ENCODE measurements at places on chromosomes 3 and 15. TPM values are rescaled to one million over a fixed set of nuclear protein-coding genes. Genes with fewer than 3 reads are reported as not detected.

Gene TRPM1
- total RNA-seq = not detected

Gene PIK3CB
- 45.6 TPM for total RNA-seq

Gene C3orf49
- total RNA-seq = not detected

Gene COL6A5
- total RNA-seq = not detected

Gene IL17RD
- total RNA-seq = 2.5 TPM

Gene NEK11
- 10.5 TPM for total RNA-seq

Gene HHLA2
- not detected for total RNA-seq

Gene PCOLCE2
- 205 TPM for total RNA-seq

Gene CHRNA3
- total RNA-seq = not detected

Gene UCN2
- 1.1 TPM for total RNA-seq

Gene GNB4
- total RNA-seq = 62.7 TPM

- DNase-seq = no peak
These were observed 451.3 kb downstream of the EPHA3 start for GRCh38 chr3:89558711-89559110.

DNA sequence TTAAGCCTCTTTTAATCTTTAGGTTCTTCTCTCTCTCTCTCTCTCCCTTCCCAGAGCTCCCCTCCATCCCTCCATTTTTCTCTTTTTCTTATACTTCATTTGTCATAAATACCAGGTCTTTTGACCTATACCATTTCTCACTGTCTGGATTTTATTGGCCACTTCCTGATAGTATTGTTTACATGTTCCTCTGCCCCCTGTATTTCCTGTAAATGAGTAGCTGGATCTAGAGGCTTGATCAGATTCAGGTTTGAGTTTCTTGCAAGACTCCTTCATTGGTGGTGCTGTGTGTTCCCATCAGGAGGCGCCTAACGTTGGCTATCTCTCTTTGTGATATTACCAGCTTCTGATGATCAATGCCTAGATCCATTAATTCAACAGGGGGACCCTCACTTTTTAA, 42.2 kb downstream of the DAPK2 start:
- DNase-seq = no peak

DNA sequence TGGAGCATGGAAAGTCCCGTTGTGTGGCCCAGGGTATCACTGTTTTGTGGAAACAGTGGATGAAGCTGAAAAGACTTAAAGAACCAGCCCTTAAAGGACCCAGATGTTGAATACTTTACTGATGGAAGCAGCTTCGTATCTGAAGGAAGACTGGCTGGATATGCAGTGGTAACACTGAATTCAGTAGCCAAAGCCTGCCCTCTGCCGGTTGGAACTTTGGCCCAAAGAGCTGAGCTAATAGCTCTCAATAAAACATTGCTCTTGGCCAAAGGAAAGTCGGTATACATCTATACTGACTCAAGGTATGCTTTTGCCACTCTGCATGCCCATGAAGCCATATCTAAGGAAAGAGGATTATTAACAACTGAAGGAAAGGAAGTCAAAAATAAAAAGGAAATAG, 885.4 kb downstream of the PDCD6IP start:
- DNase-seq = peak; percentile 32

DNA sequence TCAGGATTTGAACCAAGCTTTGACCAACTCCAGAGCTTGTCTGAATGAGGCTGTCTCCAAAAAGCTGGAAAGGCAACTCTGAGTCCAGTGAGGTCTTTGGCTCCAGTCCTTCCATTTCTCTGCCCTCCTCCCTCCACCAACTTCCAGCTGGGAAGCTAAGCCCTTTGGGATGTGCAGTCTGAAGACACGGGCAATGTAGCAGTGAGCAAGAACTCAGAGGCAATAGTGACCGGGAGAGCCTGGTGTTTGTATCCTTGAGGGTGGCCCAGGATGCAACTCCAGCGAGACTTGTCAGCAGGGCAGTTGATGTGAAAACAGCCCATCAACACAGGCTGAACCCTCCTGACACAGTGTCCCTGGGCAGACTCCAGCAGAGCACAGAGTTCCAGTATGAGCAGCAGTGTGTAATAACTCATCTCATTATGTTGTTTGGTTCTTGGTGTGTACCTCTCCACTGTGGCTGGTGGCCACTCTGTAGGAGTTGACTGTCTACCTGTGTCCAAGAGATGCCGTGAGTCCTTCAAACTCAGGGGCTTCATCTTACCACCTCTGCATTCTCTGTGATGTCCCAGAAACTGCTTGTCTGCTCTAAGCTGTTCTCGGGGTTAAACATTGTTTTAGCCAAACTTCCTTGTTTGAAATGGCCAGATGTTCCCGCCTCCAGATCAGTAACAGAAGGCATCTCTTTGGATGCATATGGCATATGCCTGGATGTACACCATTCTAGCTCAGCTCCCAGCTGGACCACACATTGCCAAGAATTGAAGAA, 6.6 kb downstream of the CDCP1 start:
- DNase-seq = peak; percentile 31

DNA sequence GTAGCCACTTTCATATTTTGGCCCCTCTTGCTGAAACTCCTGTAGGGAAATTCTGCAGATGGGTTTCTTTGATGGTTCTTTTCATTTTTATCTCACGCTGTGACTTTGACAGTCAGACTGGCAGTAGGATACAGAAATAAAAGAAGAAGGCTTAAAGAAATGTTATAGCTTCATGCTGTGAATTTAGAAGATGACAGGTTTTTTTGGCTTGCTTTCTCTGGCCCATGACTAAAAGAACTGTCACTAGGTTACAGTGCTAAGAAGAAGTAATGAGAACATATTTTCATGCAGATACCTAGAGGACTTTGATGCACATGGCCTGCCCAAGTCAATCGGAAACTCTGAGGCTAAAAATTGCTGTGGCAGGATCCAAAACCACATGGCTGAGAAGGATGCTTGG, 334.5 kb downstream of the EPHA6 start:
- DNase-seq = no peak

DNA sequence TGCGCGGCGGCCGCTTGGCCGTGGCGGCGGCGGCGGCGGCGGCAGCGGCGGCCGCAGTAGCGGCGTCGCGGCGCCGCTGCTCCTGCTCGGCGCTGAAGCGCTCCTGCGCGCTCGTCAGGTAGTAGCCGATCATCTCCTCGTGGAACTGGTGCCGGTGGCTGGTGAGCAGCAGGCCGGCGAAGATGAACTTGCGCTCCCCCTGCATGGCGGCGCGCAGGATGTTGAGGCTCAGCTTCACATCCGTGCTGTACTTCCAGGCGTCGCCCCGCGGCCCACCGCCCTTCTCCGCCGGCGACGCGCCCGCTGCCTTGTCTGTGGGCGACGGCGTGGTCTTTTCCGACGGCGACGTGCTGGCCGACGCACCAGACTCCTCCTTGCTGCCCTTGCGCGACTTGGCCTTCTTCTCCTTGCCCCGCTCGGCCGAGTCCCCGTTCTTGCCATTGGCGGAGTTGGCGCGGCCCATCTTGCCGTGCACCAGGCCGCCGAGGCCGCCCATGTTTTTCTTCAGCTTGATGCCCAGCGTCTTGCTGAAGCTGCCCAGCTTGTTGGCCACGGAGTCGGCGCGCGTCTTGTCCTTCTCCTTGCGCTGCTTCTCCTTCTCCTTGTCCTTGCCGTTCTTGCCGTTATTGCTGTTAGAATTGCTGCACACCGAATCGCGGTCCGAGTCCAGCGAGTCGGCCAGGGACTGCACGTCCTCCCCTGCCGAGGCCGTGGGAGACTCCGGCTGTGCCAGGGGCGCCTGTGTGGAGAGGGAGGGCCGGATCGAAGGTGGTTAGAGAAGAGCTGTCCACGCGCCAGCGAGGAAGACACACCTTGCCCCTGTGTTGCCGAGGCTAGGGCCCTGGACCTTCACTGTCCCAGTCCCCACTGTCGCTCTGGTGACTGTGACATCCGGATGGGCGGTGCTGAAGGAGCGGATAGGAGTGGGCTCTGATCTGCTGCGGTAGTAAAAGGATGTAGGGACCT, 157.6 kb downstream of the KLF13 start:
- no peak for DNase-seq

GRCh38 chr3:81716870-81717509, 44.5 kb downstream of the GBE1 start:
- no peak for DNase-seq

- no peak for DNase-seq
These were observed 123.3 kb downstream of the NFKBIZ start for GRCh38 chr3:101972430-101973162.

- DNase-seq = no peak
These were observed 874.6 kb downstream of the ROBO1 start for GRCh38 chr3:78893161-78893560.

- DNase-seq = peak; percentile 18
These were observed 2.1 kb downstream of the ANKUB1 start for GRCh38 chr3:149790268-149790667.

- DNase-seq = peak; percentile 33
These were observed 54.1 kb downstream of the LEO1 start for GRCh38 chr15:51917493-51917892.

DNA sequence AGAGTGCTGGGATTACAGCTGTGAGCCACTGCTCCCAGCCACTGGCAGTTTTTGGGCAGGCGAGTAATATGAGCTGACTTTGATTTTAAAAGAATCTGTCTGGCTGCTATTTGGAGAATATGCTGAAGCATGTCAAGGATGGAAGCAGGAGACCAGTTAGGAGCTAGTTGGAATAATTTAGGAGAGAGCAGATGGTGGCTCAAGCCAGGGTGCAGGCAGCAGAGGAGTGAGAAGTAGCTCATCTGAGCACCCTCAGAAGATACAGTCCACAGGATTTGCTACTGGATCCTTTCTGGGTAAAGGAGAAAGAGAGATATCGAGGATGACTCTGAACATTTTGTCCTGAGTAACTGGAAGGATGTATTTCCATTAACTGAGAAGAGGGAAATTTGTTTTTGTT, 30.4 kb upstream of the BDH1 start:
- DNase-seq = no peak

GRCh38 chr3:33334364-33334763, 57.1 kb downstream of the FBXL2 start:
- DNase-seq = no peak

DNA sequence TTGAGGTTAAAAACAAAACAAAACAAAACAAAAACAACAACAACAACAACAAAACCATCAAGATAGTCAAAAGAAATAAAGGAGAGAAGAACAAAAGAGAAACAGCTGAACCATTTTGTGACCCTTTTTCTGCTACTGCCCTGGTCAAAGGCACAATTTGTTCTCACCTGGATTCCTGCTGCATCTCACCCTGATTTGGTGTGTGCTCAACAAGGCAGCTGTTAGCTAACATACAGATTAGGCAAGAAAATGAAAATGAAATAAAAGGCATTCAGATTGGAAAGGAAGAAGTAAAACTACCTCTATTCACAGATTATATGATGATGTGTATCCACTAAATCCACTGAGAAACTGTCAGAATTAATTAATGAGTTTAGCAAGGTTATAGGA, 28.7 kb upstream of the XIRP1 start:
- no peak for DNase-seq

- DNase-seq = no peak
These were observed 7.0 kb upstream of the TFG start for GRCh38 chr3:100702082-100702979.

- no peak for DNase-seq
These were observed 140.4 kb downstream of the ZNF609 start for GRCh38 chr15:64600794-64601193.

DNA sequence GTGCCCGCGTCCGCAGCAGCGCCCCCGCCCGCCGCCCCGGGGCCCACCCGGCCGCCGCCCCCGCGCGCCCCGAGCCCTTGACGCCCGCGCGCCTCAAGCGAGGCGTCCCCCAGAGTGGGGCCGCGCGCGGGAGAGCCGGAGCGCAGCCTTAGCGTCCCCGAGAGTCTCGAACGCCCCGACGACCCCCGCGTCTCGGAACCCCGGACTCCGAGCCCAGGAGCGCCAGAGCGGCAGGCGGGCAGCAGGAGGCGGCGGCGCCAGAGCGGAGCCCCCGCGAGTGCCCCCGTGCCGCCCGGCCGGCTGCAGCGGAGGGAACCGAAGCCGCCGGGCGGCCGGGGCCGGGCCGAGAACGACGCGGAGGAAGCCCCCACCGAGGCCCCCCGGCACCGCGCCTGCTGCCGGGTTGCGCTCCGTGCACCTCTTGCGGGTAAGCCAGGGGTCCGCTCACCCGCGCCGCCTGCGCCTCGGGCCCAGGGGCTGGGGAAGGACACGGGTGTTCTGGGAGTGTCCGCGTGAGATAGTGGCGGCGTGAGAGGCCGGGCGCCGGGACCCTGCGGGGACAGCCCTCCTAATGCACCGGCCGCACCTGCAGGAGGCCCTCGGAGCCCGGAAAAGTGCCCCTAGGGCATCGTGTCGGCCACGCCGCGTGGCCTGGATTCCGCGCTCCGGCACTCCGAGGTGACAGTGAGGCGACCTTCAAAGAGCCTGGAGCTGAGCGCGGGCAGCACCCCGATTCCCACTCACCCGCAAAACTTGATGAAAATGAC, 52.0 kb upstream of the ULK4 start:
- DNase-seq = no peak

- no peak for DNase-seq
These were observed 17.3 kb downstream of the PSTPIP1 start for GRCh38 chr15:77012117-77012712.

DNA sequence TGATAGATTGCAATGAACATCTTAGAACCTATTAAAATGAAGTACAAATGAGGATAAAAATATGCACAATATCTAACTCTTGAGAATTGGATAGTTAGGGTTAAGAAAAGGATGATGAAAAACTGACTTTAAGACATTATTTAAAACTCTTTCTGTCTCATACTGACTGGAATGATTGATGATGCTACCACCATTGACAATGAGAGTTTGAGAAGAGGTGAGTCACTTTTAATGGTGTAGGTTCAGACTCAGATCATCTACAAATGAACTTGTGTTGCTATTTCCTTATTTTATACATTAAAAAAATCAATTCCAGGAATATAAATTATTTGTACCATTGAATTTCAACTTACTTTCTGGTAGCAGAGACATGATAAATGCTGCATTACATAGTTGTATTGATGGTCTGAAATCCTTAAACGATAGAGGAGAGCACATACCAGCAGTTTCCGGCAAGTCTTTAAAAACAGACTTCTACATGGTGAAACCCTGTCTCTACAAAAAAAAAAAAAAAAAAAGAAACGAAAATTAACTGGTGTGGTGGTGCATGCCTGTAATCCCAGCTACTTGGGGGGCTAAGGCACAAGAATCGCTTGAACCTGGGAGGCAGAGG, 409.0 kb downstream of the OTOL1 start:
- no peak for DNase-seq

DNA sequence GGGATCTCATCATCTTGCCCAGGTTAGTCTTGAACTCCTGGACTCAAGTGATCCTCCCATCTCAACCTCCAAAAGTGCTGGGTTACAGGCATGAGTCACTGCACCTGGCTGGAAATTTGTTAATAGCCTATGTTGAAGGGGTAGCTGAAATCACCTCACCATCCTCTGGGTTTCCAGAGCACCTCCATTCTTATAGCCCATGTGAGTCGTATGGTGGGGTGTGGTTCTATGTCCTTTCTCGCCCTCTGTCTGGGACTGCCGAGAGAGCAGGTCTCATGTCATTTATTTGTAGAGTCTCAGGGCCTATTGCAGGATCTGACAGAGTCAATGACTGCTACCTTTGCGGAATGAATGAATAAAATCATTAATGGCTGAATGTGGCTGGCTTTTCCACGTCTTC, 20.9 kb downstream of the CEMIP start:
- DNase-seq = no peak
